ENCODE measurements at places on chromosomes 1 and 21.

- DNase-seq = no peak
Measured at GRCh38 chr1:209600541-209600940, 17.0 kb downstream of the CAMK1G start.

- no peak for DNase-seq
Measured at GRCh38 chr21:16597753-16598152, 868.0 kb downstream of the USP25 start.

DNA sequence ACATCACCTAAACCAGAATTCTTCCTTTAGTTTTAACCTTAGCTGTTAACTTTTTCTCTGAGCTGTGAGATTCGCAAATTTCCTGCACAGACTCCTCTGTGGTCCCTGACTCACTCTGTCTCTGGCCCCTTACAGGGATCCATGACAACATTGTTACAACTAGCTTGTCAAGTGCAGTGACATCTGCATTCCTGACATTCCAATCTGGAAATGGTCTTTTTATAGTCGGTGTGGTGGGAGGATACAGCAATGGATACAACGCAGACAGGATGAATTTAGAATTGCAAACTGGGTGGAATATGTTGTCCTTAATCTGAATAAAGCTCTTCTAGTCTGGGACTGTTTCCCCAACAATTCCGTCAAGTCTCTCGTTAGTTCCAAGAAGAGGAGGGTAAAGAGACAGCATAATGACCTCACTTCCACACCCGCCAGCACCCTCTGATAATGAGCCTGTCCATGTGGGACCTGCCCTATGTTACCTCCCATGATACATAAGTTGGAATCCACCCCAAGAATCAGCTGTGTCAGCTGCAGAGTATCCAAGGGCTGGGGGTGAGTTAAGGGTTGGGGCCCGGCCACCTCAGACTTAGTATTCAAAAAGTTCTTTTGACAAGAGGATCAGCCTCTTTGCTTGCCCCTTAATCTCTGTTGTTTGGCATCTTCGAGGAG lies 49.4 kb downstream of the ILDR2 start:
- peak; percentile 96 for DNase-seq

- DNase-seq = no peak
Measured at GRCh38 chr21:45618846-45619485, 24.6 kb upstream of the PCBP3 start.

- peak; percentile 35 for DNase-seq
Measured at GRCh38 chr1:95233319-95233736, 682 bp upstream of the RWDD3 start.

GRCh38 chr21:14762327-14762726 lies 216.2 kb upstream of the SAMSN1 start:
- DNase-seq = no peak

DNA sequence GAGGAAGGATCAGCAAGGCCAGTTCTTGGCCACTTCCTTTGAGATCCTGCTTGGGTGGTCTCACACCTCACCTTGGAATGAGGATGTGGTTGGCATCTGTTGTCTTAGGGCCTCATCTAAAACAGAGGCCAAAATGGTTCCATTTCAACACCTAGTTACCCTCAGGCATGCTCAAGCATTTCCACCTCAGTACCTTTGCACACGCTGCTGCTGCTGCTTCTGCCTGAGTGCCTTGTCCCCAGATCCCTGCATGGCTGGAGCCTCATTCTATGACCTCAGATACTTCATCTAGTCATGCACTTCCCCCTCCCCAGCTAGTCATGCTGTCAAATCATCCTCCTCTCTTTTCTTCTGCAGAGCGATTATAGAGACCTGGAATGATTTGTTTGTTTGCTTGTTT lies 86.8 kb downstream of the ACTL8 start:
- no peak for DNase-seq

DNA sequence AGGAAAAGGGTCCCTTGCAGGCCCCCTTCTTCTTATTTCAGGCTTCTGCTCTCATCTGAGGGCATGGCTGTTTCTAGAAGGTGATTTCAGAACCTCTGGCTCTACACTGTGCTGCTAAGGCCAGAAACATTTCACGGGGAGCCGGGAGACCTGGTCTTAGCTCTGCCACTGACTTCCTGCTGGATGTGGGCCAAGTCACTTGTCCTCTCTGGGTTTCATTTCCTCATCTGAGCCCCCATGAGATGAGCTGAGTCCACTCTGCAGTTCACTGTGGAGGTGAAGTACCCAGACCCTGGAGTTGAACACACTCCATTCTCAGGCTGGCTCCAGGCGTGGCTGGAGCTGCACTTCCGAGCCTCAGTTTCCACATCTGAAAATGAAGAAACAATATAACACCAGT lies 2.1 kb downstream of the PADI1 start:
- DNase-seq = no peak

GRCh38 chr1:65112811-65113210 lies 35.2 kb upstream of the AK4 start:
- no peak for DNase-seq

DNA sequence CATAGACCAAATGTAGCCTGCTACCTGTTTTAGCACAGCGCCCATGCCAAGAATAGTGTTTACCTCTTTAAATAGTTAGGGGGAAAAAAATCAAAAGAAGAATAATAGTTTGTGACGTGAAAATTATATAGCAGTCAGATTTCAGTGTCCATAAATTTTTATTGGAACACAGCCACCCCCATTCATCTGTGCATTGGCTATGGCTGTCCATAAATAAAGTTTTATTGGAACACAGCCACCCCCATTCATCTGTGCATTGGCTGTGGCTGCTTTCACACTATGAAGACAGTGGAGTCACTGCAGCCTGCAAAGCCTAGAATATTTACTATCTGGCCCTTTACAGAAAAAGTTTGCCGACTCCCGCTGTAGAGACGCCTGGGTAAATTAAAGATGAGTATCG lies 20.9 kb downstream of the EPHX1 start:
- DNase-seq = no peak

GRCh38 chr1:1119272-1119890 lies 3.5 kb upstream of the C1orf159 start:
- no peak for DNase-seq

DNA sequence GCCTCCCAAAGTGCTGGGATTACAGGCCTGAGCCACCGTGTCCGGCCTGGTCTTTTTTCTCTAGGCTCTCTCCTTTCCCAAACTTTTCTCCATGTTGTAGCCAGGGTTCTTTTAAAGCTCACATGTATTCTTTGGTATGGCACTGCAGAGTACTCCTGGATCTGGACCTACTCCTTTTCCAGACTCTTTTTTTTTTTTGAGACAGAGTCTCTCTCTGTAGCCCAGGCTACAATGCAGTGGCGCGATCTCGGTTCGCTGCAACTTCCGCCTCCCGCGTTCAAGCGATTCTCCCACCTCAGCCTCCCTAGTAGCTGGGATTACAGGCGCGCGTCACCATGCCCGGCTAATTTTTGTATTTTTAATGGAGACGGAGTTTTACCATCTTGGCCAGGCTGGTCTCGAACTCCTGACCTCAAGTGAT lies 602 bp upstream of the MED18 start:
- DNase-seq = no peak

DNA sequence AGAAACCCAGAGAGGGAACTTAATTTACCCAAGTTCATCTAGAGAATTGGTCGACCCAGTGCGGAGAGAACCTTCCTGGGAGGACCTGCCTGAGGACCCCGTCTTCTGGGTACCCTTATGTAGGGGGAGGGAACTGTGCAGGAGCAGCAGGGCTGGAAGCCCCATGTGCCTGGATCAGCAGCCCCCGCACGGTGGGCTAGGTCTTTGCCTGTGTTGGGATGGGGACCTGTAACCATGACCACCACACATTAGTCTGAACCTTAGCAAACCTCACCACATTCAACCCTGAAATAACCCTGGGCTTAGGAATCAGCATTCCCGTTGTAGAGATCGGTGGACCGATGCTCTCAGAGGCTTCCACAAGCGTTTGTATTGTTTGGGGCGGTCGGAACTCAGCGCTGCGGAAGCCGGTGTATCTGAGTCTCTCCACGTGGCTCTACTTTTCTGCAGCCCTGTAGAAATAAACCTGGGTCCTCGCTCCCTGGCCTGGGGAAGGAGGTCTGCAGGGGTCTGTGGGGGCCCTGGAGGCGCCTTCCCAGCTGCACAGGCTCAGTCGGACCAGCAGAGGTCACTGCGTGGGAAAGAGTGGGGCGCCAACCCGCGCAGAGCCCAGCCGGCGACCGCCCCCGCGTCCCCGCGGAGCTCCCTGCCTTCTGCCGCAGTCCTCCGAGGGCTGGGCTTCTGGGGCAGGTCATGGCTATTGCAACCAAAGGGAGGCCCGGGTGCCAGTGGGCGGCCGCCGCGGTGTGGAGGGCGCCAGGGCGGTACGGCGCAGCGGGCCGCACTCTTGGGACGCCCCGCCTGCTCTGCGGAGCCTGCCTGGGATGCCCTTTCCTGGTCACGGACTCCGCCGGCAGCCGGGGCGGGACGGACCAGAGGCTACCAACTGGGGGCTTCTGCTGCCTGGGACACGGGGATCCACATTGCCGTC lies 36.2 kb upstream of the KCNA10 start:
- DNase-seq = no peak

DNA sequence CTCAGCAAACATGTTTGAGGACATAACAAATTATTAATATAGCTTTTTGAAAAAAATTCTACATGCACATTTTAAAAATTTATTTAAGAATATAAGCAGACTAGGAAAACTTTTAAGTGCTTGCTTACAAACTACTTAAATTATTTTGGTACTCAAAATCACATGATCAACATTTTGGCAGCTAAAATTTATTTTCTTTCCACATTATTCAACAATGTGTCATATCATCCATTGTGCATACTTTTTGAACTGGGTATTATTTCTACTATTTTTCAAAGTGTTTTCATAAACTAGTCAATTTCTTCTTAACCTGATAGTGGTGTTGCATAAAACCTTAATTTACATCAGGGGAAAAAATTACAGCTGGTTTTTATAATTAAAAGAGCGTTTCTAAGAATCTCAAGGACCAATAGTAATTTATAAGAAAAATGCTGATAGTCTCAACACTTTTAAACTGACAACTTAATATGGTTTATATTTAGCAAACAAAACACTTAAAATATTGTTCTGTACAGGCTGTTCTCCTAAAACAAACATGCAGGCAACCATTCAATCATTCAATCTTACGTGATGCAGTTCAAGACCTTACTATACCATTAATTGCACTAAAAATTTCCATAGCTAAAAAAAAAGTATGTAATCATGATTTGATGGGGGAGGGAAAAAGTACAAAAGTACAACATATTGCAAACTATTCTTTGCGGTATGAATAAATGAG lies 105.0 kb downstream of the GPATCH2 start:
- no peak for DNase-seq

DNA sequence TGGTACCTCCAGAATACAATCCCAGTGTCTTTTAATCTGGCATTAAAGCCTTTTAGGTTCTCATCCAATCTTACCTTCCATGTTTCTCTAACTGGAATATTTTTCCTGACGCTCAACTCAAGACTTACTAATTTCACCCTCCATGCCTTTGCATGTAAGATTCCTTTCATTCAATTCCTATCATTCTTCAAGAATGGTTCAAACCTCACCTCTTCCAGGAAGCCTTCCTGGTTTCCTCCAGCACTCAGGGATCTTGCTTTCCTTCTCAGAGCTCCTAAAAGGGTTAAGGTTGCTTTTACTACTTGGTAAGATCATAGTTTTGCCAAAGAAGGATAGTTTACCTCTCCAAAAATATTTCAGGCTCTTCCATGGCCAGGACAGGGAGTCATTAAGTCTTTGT lies 91.2 kb upstream of the CACNA1E start:
- DNase-seq = no peak

- DNase-seq = no peak
Measured at GRCh38 chr1:20229171-20229570, 42.9 kb upstream of the PLA2G2C start.

DNA sequence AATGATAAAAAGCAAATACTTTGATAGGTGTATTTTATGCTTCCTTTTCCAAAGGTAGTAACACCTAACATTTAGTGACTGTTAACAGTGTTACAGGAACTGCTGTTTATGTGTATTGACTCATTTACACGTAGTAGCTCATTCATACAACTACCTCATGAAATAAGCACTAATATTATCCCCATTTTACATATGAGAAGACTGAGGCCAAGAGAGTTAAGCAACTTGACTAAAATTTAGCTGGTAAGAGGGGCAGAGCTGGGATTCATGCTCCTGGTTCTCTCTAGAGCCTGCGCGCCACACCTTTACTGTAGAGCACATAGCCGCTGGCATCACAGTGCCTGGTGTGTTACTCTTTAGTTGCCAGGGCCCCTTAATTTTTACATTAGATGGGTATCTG lies 11.3 kb downstream of the ZBTB40 start:
- no peak for DNase-seq

DNA sequence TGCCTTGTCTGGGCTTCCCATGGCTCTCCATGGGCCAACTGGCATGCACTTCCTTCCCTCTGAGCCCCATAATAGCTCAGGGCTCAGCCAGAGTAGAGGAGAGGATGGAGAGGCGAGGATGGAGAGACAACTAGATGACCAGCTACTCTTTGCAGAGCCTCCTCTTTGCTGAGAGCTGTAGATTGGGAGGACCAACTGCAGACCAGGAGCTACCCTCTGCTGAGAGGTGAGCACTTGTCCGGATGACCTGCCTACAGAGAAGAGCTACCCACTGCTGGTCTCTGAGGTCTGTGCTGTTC lies 58.0 kb upstream of the ETV3 start:
- DNase-seq = no peak

DNA sequence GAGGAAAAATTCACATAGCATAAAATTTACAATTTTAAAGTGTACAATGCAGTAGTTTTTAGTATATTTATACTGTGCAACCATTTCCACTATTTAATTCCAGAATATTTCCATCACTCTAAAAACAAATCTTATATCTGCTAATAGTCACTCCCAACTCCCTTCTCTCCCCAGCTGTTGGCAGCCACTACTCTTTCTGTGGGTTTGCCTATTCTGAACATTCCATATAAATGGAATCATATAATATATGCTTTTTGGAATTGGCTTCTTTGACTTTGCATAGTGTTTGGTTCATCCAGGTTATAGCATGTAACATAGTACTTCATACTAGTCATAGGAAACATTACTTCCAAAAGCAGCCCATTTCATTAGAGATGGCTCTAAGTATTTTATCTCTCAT lies 25.0 kb upstream of the TMEM39B start:
- DNase-seq = no peak

- no peak for DNase-seq
Measured at GRCh38 chr1:78650114-78650660, 556 bp downstream of the IFI44 start.

DNA sequence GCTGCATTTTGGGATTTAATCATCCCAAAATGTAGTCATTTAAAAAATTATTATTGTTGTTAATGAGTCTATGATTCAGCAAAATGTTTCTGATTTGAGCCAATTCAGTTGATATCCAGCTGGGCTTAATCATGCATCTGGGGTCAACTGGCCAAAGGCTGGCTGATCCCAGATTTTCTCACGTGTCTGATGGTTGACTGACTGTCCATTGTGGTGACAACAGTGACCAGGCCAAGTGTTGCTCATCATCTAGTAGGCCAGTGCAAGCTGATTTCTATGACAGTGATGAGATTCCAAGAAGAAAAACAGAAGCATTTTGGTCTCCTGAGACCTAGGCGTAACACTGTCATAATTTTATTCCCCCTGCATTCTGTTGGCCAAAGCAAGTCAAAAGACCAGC lies 80.1 kb upstream of the ZC3H11B start:
- DNase-seq = no peak
